ENCODE measurements at places on chromosomes 2 and 18.
A peak's percentile ranks its signal among the peaks of the same experiment; 100 is the strongest.

- DNase-seq, result no peak
These were observed 396.2 kb downstream of the ARHGAP15 start for GRCh38 chr2:143525402-143525860.

- DNase-seq, result no peak
These were observed 45.2 kb downstream of the BOLA3 start for GRCh38 chr2:74102516-74102915.

- no peak for DNase-seq
These were observed 4.0 kb downstream of the MOCOS start for GRCh38 chr18:36191286-36191685.

GRCh38 chr2:132871831-132872230, 201.8 kb upstream of the LYPD1 start:
- DNase-seq, result peak; percentile 8

GRCh38 chr2:28339516-28340175, 53.0 kb upstream of the FOSL2 start:
- DNase-seq, result no peak

GRCh38 chr2:100260712-100261620, 61.3 kb downstream of the LONRF2 start:
- DNase-seq, result peak; percentile 76

DNA sequence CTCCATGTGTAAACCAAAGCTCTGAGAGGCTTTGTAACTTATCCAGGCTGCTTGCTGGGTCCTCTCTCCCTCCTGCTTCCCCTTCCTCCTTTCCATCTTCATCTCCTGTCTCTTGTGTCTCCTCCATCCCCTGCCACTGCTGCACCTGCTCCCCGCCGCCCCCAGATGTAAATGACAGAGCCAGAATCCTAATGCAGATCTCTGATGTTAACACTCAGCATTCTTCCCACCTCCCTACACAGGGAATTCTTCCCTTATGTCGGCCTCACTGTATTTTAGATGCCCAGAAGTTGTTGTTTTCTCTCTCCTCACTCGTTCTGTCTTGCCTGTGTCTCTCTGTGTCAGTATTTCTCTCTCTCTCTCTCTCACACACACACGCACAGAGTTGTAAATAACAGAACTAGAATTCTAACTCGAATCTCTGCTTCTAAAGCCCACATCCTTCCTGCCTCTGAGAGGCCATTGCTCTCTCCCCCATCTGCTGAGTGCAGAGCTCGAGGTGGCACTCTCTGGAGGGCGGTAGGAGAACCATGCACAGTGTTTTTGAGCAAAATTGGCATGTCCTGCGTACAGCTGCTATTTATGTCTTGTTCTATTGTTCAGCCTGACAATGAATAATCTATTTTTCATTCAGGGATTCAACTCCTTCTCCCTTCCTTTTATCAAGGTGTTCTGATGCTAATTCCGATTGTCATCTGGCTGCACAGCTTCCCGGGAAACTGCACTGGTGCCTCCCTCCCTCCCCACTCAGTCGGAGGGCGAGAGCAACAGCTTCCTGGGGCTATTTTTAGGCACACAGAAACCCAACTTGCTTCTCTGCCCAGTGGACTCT, 219.9 kb downstream of the SH3RF3 start:
- no peak for DNase-seq

DNA sequence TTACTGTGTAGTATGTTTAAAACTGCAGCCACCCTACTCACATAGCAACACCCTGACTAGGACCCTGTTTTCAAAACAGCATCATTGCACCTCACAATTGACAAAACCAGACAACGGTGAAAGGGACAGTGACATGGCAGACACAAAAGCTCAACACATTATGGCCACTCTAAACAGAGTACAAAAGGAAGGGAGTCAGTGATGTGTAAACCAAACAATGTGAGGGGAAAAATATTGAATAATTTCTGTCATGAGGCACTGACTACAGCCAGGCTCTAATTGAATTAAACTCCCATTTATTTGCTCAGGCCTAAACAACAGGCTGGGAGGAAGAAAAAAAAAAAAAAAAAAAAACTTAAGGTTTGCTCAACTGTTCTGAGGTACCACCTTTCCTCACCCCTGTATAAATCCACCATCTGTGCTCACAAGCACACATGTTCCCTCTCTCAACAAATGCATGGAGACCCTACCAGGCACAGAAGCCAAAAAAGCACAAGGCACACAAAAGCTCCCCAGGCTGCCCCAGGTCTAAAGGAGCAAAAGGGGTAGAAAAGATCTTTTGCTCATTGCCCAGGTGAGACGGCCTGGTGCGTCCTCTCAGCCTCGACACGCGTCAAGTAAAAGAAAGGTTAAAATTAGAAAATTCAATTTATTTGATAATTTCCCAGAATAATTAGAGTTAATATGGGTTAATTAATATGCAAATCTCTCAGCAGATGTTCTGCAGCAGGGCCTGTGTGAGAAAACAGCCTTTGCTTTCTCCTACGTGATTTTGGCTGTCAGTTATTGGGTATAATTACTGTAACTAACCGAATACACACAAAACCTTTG, 80.9 kb downstream of the ZEB2 start:
- DNase-seq, result no peak

DNA sequence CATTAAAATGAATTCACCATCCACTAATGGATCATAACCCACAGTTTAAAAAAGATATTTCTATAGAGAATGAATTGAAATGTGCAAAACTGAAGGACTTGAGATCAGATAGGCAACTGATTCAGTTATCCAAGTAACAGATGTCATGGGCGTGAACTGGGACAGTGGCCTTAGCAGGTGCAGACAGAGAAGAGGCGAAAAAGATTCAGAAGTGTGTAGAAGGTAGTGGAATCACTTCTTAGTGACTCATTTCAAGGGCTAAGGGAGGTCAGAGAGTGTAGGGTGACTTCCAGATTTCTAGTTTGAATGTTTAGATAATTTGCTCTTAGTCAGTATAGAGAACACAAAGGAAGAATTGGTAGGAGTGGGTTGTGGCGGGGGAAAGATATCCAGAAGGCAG, 79.7 kb downstream of the EHBP1 start:
- no peak for DNase-seq

DNA sequence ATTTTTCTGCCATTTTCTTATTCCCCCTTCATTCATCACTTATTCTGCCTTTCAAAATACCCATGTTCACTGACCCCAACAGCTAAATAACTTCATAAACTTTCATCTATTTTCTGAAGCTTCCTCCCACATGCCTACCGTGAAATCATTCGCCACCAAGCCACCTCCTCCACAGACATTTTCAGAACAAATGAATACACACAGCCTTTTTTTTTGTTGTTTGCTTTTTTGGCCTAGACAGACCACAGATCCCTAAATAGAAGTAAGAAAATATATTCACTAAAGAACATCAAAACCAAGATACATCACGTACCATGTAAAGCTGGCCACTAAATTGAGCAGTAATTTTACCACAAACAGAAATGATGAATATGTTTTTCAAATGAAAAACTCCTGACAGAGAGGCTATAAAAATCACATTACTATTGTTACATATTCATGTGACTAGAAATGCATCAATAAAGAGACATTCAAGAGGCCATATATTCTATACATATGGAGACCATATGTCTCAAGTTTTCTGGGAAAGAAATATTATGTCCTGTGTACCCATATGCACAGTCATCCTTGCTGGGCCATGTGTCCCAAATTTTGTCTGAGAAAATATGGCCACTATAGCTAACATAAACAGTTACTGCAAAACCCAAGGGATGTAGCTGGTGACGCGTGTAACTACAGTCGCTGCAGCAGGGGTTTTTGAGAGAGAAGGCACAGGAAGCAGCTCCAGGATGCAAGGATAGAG, 200.3 kb downstream of the FBXO15 start:
- no peak for DNase-seq

- DNase-seq, result no peak
These were observed 114.3 kb downstream of the GCA start for GRCh38 chr2:162458240-162458639.

DNA sequence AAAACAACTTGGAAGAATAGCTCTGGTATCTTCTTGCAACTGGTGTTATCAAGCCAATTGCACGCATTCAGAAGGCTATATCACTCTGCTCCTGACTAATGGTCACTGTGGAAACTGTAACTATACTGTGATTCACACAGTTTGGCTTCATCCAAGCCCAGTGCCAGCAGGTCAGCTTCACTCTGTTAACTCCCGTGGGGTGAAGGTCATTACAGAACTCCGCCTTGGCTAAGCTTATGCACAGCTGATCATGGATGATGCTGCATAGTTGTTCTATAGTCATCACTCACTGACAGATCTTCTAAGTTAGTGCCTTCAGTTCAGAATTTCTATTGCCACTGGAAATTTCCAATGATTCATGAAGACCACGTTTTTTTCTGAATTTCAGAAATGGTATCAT, 497.2 kb upstream of the NETO1 start:
- no peak for DNase-seq

GRCh38 chr18:1392046-1392445, 487.4 kb downstream of the ADCYAP1 start:
- DNase-seq, result no peak

GRCh38 chr2:8202132-8202531, 479.7 kb upstream of the ID2 start:
- no peak for DNase-seq

- no peak for DNase-seq
These were observed 23.9 kb upstream of the SH3RF3 start for GRCh38 chr2:109105113-109105512.

DNA sequence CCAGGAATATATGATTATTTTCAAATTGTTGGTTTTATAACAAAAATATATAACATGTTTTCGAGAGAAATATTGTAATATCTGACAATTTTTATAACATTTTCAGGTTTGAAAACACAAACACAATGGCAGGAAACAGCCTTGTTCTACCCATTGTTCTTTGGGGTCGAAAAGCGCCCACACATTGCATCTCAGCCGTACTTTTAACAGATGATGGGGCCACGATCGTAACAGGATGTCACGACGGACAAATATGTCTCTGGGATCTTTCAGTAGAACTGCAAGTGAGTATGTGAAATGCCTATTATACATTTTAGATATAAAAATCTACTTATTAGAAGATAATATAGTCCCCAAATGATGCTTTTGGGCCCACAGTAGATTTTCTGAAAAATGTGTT, 21.2 kb downstream of the WDR7 start:
- no peak for DNase-seq

- no peak for DNase-seq
These were observed 318.9 kb upstream of the SYT4 start for GRCh38 chr18:43596105-43596712.

GRCh38 chr2:23574919-23575654, 190.1 kb downstream of the KLHL29 start:
- no peak for DNase-seq

DNA sequence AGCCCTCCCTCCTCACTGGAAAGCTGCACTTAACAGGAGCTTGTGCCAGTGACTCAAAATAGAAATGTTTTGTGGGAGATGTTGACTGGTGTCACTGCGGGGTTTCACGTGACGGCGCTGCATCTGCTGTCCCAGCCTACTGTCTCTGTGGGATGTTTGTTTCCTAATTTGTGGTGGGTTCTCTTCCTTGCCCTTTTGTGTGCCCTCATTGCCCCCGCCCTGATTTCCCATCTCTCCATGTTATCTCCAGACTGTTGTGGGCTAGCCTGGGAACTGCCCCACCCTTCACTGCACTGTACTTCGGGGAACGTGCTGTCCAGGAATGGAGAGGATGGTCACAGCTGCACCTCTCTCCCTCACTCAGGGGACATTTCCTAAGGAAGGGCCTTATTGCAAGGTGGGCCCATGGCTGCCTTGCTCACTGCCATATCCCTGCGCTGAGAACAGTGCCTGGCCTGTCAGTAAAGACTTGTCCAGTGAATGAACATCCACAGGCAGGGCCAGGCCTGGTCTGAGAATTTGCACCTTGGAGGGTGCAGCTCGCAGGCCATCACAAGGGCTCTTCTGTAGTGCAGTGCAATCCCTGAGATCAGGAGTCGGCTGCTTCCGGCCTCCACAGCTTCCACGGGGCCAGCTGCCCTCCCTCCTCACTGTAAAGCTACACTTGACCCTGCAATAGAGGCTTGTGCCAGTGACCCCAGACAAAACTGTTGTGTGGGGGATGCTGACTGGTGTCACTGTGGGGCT, 18.1 kb downstream of the ZAP70 start:
- no peak for DNase-seq

GRCh38 chr2:38835990-38836389, 39.7 kb downstream of the DHX57 start:
- DNase-seq, result no peak

DNA sequence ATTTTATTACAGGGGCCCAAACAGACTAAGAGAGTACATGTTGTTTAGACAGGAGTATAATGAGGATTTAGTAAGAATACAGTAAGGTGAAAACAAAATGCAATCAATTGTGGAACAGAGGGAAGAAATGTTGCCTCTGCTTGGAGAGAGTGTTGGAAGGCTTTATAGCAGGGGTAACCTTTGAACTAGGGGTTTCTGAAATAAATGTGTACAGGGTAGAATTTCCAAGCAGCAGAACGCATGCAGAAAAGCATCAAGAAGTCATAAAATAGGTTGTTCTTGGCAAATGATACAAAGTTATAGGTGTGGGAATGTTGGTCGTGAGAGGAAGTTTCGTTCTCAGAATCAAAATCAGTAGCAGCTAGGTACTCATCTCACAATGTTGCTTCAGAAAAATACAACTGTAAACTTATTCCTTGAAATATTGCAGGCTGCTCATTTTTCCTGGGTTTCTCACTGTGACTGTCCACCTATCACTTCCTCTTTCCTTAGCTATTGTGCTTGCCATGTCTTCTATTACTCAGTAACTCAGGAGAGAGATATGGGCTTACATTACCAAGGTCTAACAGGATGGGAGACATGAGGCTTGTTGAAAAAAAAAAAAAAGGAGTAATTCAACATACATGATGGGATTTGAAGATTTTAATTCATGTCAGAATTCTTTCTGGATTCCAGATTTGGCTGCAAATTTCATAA, 17.1 kb upstream of the HNMT start:
- no peak for DNase-seq

DNA sequence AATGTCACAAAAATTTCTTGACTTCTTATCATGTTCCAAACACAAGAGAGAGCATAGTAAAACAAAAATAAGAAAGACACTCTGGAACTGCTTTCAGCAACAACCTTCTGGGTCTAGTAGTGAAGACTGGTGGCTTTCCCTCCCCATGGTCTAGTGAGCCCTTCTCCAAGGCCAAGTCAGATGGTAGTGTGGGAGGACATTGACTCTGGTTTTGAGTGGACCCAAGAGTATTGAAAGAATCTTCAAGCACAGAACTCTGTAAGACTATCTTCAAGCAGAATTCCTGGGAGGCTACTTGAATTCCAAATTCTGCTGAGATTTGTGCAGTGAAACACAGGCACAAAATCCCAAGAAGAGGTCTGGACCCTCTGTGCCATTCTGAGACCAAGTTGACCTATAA, 21.1 kb downstream of the ANTXR1 start:
- DNase-seq, result no peak

DNA sequence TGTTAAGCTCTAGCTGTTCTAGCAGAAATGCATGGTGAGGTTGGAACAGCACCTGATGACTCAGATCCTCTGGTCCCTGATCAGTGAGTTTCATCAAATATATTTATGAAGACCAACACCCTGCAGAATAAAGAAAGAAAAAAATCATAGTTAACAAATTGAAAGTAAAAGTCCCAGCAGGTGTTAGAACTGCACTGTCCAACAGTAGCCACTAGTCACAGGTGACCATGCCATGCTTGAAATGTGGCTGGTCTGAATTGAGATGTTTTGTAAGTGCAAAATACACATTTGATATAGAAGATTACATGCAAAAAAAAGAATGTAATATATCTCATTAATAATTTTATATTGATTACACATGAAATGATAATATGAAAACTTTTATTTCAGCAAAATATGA, 1010.7 kb upstream of the ZEB2 start:
- no peak for DNase-seq

Data from NT2/D1 (cell line).